ENCODE measurements at places on chromosomes 5 and 9.

DNA sequence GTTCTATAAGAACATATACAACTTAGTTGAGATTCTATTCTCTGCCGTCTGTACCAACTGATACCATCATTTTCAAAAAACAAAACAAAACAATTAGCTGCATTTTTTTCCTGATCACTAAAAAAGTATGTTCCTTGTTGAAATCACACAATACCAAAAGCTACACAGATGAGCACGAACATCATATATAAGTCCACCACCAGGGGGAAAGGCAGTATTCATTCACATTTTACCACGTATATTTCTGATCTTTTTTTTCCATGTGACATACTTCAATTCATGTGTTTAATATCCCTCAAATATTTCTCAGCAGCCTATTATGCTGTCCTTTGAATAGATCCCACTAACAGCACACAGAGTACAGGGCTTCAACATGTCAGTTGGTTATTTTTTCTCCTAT lies 40.6 kb downstream of the IRX2 start:
- no peak for DNase-seq

DNA sequence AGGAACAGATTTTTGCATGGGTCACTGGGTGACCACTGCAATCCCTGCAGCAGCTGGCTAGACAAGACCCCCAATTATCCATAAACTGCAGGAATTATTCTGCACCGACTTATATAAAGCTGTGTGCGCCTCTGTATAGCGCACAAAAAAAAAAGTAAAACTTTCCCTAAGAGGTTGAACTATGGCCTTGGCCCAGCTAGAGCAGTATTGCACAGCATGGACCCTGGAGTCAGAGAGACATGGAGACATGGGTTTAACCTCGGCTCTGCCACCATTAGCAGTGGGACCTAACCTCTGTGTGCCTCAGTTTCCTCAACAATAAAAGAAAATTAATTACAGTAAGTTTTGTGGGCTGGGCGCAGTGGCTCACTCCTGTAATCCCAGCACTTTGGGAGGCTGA lies 17.1 kb upstream of the GRPEL2 start:
- DNase-seq: no peak

DNA sequence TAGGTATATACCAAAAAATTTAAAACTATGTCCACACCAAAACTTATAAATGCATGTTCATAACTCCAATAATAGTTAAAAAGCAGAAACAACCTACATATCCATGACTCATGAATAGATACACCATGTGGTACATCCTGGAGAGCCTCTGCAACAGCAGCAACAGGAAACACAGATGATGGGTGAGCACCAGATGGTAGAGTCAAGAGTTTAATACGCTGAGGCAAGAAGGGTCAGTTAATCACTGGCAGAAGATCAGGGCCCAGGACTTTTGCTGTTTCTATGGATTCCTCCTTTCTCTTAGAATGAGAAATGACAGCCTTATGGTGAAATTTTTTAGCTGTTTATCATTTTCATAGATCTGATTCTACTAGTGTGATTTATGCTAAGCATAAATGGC lies 351.8 kb upstream of the ADAMTSL1 start:
- DNase-seq: no peak

DNA sequence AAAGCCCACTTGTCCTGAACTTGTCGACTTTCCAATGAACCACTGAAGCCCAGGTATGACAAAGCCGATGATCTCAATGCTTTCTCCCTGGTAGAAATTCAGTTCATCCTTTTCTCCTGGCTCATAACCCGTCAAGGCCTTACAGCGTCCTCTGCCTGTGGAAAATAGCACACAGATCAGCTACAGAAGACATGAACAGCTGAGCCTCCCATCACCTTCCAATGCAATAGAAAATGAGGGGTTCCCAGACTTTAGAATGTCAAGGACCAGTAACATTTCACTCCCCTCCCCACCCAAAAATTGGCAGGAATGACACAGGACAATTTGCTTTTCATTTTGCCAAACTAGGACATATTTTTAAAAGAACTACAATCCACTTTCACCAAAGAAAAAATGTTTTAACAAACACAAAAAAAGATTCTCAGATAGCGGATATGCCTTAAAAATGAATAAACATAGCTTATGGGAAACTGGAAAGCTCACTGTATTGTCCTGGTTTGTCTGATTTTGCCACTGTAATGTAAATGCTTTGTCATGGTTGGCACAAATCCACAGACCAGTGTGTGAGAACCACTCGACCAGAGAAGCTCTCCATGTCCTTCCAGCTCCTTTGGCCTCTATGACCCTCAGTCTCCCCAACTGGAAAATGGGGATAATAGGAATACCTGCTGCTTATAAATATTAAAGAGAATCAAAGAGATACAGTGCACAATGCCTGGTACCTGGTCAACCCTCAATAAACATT lies 24.4 kb downstream of the SH3TC2 start:
- no peak for DNase-seq

DNA sequence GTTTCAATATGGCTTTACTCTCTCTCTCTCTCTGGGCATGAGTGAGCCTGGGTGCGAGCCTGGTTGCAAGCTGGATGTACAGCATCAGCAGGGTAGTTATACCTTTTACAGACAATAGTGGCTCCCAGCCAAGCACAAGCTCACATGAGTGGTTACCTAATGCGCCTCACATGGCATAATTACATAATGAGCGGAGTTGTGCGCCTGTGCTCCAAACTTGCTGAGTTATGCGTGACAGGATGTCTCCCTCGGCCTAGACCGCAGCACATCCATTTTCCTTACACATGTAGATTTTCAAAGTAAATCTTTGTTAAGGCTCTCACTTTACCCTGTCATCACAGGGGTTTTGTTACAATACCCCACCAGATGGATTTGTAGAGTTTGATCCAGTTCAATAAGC lies 233.5 kb upstream of the WWC1 start:
- peak; percentile 80 for DNase-seq

DNA sequence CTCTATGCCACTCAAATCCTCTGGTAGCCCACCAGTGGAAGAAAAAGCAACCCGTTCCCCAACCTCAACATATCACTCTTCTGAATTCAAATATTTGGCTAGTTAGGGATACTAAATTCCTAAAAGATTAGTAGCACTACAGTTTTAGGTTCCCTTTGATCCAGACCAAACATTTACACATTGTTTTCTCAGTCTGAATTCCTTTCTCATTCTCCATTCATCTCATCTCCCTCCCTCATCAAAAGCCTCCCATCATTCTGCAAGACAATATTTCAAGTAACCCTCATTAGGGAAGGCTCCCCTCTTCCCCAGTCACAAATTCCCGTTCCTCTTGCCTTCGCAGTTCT lies 26.3 kb downstream of the ADAM19 start:
- no peak for DNase-seq

DNA sequence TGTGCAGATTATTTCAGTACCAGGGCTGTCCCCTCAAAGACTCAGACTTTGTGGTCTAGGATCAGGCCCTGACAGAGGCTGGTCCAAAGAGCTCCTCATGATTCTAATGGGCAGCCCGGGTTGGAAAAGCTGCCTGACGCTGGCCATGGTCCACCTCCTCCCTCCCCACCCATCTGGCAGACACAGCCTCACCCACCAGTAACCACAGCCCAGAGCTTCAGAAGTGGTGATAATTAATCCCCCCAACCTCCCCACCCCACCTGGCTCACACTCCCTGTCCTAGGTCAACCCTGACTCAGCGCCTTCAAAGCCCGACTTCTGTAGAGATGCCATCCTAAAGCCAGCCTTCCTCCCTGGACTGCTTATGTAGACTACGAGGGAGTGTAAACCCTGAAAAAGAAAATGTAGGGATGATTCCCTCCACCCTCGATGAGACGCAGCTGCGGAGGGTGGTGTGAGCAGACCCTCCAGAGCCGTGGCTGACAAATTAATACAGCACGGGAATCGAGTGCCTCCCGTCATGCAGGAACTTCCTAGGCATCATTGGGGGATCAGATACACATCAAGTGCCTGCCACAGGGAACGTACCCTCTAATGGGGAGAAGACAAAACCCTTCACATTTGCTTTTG lies 7.0 kb downstream of the UBE2QL1 start:
- no peak for DNase-seq

DNA sequence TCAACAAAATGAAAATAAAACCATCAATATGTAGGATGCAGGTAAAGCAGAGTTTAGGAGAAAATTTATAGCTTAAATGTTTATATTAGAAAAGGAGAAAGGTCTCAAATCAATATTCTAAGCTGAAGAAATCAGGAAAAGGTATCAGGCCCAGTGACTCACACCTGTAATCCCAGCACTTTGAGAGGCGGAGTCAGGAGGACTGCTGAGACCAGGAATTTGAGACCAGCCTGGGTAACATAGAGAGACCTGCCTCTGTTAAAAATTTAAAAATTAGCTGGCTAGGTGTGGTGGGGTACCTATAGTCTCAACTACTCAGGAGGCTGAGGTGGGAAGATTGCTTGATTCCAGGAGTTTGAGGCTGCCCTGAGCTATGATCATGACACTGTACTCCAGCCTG lies 32.2 kb downstream of the CCDC69 start:
- DNase-seq: no peak

DNA sequence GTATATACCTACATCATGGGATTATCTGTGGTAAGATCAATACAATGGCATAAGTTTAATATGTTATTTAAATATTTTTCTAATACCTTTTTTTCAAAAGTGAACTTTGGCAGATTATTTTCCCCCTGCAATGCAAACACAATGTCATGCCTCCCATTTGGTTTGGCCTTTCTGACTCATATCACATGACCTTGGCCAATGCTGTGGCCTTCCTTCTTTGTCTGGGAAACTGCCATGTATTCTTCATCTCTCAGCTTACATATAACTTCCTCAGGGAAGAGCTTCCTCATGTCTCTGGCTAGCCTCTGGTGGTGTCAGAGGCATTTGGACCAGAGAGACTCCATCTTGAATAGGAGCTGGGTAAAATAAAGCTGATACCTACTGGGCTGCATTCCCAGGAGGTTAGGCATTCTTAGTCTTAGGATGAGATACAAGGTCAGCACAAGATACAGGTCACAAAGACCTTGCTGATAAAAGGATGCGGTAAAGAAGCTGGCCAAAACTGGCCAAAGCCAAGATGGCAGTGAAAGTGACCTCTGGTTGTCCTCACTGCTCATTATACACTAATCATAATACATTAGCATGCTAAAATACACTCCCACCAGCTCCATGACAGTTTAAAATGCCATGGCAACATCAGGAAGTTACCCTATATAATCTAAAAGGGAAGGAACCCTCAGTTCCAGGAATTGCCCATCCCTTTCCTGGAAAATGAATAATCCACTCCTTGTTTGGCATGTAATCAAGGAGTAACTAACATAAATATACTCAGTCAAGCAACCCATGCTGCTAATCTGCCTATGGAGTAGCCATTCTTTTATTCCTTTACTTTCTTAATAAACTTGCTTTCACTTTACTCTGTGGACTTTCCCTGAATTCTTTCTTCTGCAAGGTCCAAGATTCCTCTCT lies 76.0 kb downstream of the C9orf153 start:
- DNase-seq: no peak

DNA sequence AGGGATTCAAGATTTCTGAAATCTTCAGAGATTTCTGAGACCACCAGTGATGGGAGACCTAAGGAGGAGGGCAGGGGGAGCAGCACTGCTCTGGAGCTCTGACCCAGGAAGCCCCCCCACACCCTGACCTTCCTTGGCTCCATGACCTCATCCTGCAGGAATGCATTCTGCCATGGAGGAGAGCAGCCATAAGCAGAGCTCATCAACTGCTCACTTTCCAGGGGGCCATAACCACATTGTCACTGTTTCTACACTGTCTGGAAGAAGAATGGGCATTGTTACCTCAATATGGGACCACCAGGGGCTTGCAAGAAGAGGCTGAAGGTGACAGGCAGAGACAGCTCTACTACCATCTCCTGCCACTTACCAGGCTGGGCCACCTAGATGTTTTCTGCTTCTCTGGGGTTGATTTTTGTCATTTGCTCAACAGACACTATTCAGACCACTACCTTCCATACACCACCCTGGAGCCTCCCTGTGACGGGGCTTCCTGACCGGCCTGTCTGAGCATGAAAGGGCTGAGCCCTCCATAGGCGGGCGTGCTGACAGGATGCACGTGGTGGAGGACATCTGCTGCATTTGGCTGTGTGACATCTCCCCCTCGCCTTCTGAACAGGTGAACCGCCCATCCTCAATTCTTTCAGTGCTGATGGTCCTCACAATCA lies 2.3 kb upstream of the TSC1 start:
- DNase-seq: no peak

GRCh38 chr5:145872914-145873313 lies at the start of gene GRXCR2:
TSS of gene GRXCR2 (minus strand) at chr5:145873014. CDS start at chr5:145872968, 46 bp downstream.
- no peak for DNase-seq

DNA sequence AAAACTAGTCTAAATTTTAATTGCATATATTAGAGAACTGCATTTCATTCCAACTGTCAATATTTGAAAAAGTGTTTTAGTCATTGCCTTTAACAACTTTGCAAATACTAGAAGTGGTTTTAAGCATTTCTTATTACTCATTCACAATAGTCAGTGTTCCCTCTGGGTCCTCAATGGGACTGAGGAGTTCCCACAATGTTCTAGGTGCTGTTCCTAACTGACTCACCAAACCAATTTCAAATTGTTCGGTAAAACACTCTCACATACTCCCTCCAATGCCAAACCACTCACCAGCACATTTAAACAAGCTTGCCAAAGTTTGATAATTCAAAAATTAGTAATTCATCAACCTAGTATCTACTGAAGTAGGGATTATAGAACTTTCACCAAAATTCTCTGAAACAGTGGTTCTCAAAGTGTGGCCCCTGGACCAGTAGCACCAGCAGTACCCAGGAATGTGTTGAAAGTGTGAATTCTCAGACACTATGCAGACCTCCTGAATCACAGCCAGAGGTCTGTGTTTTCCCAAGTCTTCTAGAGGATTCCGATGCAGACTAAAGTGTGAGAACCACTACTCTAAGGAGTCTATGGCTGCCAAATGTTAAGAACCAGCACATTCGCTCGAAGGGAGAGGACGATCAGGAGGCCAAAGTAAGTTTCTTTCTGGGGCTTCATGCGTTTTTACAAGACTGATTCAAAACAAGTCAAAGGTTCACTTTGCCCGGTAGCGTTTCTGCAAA lies 72.8 kb downstream of the APBA1 start:
- no peak for DNase-seq

GRCh38 chr5:171806976-171807747 lies 21.5 kb downstream of the SMIM23 start:
- peak; percentile 60 for DNase-seq

GRCh38 chr5:31470608-31471007 lies 61.3 kb downstream of the DROSHA start:
- DNase-seq: peak; percentile 60

DNA sequence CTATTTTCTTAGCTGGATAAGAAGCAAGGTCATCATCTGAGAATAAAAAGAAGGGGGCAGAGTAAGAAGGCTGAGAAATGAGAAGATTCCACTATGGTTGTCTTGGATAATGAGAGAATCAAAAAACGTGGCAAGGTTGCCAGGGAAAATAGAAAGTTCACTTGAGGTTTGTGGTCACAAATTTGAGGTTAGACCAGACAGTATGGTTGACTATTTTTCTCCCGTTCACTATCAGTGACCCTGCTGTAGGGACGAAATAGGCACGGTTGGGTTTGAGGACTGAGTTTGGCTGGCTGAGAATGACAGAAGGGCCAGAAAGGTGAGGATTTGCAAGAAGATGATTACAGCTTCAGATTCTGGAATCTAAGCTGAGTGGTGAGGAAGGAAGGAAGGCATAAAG lies 266.0 kb upstream of the ZNF462 start:
- peak; percentile 53 for DNase-seq
